ENCODE measurements at places on chromosomes 11 and 22.

DNA sequence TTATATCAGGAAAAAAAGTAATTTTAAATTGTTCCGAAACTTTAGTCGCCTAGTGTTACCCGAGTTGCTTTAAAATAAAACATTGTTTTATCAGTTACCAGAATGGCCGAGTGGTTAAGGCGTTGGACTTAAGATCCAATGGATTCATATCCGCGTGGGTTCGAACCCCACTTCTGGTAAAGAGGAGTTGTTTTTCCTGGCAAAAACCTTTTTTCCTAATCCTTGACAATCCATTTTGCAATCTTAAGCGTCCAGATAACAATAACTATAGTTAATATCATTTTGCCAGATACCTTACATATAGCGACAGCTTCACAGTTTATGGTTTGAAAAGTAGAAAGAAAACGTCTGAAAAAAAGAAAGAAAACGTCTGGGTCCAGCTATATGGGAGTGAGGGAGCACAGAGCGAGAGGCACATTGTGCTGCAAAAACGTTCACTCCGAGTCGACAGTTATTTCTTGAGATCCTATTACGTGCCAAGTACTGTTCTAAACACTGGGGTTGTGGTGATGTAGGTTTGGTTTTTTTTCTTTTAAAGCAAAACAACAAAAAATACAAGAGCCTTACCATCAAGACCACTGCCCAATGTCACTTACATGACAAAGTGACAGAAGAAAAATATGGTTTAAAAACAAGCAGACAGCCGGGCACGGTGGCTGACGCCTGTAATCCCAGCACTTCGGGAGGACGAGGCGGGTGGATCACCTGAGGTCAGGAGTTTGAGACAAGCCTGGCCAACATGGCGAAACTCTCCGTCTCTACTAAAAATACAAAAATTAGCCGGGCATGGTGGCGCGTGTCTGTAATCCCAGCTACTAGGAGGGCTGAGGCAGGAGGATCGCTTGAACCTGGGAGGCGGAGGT lies 40.6 kb downstream of the OR4D9 start:
- peak; percentile 64 for DNase-seq

DNA sequence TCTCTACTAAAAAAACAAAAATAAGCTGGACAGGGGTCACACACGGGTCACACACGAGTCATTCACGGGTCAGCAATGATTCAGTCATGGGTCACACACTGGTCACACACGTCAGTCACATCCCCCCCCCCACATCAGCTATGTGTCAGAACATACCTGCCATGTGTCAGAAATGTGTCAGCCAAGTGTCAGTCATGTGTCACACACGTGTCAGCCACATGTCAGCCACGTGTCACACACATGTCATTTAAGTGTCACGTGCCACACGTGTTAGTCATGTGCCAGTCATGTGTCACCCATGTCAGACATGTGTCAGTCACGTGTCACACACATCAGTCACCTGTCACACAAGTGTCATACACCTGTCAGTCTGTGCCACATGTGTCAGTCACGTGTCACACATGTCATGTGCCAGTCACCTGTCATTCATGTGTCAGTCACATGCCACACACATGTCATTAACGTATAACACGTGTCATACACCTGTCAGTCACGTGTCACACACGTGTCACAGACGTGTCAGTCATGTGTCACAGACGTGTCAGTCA lies 28.7 kb upstream of the MMP20 start:
- DNase-seq, result no peak

- no peak for DNase-seq
Measured at GRCh38 chr11:11265994-11266606, 87.0 kb downstream of the CSNK2A3 start.

GRCh38 chr11:77127920-77128691 lies at the start of gene MYO7A:
TSS of gene MYO7A (plus strand) at chr11:77128246. CDS start at chr11:77130635, 2,389 bp downstream.
- no peak for DNase-seq

DNA sequence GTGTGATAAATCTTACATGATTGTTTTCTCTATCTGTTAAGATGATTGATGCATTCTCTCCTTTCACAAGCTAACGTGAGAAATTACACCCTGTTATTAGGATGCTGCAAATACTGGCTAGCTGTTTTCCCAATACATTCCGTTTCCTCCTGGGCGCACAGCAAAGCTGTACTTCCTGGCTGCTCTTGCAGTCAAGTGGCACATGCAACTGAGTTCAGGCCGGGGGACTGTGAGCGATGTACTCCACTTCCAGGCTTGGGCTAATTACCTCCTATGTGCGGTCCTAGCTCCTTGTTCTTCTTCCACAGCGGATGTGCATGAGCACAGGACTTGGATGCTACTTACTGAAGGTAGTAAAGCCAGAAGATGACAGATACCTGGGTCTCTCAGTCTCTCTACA lies 234.9 kb upstream of the SESN3 start:
- DNase-seq, result no peak

GRCh38 chr22:27798511-27799014 lies 3.0 kb downstream of the MN1 start:
- no peak for DNase-seq

DNA sequence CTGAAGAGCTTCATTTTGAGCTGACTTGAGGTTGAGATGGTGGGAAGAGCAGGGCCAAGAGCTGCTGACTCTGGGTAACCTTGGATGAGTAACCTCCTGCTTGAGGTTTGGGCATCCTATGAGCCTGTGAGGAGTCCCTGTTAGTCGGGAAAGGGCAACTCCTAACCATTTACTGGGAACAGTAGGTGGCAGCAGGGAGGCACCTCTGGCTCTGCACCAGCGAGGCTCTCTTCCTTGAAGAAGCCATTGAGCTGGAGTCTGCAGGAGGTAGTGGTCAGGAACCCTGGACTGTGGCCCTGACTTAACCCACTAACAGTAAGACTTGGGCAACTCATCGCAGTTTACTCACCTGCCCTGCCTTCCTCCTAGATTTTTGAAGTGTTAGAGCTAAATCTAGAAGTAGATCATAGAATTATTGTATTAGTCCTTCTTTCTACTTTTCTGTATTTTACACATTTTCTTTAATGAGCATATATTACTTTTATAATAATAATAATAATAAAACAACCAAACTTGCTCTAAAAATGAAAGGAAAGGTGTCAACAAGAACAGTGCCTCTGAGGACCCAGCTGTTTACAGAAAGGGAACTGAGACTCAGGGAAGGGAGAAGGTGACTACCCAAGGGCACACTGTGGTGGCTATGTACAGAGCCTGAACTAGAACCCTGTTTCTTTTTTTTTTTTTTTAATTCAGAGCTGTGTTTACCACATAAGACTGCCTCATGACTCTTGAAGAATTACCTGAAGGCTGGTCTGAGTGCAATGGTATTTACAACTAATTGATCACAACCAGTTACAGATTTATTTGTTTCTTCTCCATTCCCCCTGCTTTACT lies 47.5 kb downstream of the MEI1 start:
- peak; percentile 47 for DNase-seq
